ENCODE measurements at places on chromosomes 5 and 9. TPM values are rescaled to one million over a fixed set of nuclear protein-coding genes. Genes with fewer than 3 reads are reported as not detected.

GRCh38 chr9:14179449-14179848, 134.5 kb downstream of the NFIB start:
- H3K27ac ChIP-seq, result no peak overlapping the region
- no peak overlapping the region for H3K4me3 ChIP-seq
- no peaks in the 10 kb centered on the region for H3K27me3 ChIP-seq
- no peak for DNase-seq
- no peaks in the 10 kb centered on the region for H3K4me1 ChIP-seq
- H3K36me3 ChIP-seq, result no peaks in the 10 kb centered on the region

DNA sequence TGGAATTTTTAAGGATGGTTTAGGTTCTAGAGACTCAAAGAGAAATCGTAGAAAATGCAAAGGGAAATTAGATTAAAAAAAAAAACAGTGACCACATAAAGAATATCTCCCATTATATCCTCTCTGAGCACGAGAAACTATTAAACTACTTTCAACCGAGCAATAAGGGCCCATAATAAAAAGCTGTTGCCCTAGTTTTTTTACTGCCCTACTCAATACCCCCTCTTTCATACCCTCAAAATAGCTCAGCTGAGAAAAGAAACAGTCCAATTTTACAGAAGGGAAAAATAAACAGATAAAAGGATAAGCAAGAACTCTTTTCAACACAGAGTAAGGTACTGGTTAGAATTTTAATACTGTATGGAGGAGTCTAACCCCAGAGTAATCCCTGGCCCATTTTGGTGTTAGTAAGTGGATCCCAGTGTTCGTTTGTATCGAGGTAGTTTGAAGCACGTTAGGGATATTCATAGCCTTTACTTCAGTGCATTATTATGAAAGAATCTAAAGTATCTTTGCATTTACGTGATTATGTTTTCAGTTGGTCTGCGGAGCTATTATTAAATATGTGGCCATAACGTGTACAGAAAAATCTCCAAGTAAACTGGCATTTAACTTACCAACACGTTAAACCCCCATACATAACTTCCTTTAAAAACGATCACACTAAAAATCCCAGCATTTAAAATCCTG, 980 bp upstream of the RHOBTB3 start:
- peaks cover 10% of the 10 kb centered on the region for H3K4me1 ChIP-seq
- peak overlapping the region; percentile 59 for H3K4me3 ChIP-seq
- no peak for DNase-seq
- H3K27me3 ChIP-seq, result peaks cover 2% of the 10 kb centered on the region

ZNF462 gene
- 2.0 TPM for polyA plus RNA-seq

GRCh38 chr5:55160493-55161209, 680 bp downstream of the GPX8 start:
- peaks cover 2% of the 10 kb centered on the region for H3K27me3 ChIP-seq
- no peak for DNase-seq
- no peak overlapping the region for H3K27ac ChIP-seq
- H3K4me1 ChIP-seq, result no peaks in the 10 kb centered on the region
- no peak overlapping the region for H3K4me3 ChIP-seq
- no peaks in the 10 kb centered on the region for H3K36me3 ChIP-seq

GRCh38 chr5:160506006-160507004, 84.7 kb downstream of the PTTG1 start:
- DNase-seq, result peak; percentile 38
- no peak overlapping the region for H3K4me3 ChIP-seq
- no peaks in the 10 kb centered on the region for H3K36me3 ChIP-seq
- no peaks in the 10 kb centered on the region for H3K27me3 ChIP-seq
- H3K27ac ChIP-seq, result no peak overlapping the region

GLRX gene
- 119 TPM for polyA plus RNA-seq

DNA sequence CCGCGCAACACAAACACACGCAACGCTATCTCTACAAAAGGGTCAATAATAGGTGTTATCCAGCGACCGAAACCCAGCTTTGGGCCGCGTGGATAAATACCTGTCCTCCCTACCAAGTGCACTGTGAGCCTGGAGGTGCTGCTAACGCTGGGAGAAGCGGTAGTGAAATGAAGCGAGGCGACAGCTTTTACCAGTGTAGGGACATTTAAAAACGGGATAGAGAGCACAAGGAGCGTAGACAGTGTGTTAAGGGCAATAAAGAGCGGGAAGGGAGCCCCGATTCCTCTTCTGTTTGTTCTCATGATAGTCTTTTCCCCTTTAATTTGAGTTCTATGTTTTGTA, 421 bp upstream of the DEPDC1B start:
- DNase-seq, result peak; percentile 26
- H3K27me3 ChIP-seq, result peaks cover 2% of the 10 kb centered on the region
- peaks cover 9% of the 10 kb centered on the region for H3K4me1 ChIP-seq
- peak overlapping the region; percentile 30 for H3K27ac ChIP-seq

GRCh38 chr5:151592855-151593408, 1.8 kb upstream of the FAT2 start:
- no peaks in the 10 kb centered on the region for H3K27me3 ChIP-seq
- H3K4me1 ChIP-seq, result no peaks in the 10 kb centered on the region
- H3K27ac ChIP-seq, result no peak overlapping the region
- no peak overlapping the region for H3K4me3 ChIP-seq
- H3K36me3 ChIP-seq, result no peaks in the 10 kb centered on the region

PRUNE2 gene
- polyA plus RNA-seq, result 2.0 TPM

LCN9 gene
- polyA plus RNA-seq, result not detected

DNA sequence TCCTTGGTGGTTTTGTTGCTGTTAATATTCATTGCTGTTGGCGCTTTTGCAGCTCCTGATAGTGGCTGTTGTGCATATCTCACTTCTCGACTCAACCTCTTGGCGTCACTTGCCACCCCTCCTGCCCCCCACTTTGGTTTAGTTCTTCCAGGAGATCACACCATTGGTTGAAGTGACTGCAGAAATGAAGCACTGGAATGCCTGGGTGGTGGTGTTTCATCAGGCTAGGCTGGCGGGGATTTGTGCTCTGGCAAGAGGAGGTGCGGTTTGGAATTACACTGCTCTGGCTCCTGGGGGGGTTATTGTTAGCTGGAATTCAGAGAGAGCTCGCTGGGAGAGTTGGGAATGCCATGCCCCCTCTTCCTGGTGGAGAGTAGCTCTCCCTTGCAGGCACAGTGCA, 11.5 kb downstream of the PRRC2B start:
- H3K27me3 ChIP-seq, result no peaks in the 10 kb centered on the region
- DNase-seq, result no peak
- H3K4me1 ChIP-seq, result peaks cover 81% of the 10 kb centered on the region

SPAG8 gene
- 3.4 TPM for polyA plus RNA-seq

GRCh38 chr5:115683081-115683480, 57.2 kb upstream of the TMED7 start:
- DNase-seq, result no peak
- H3K36me3 ChIP-seq, result no peaks in the 10 kb centered on the region
- H3K27me3 ChIP-seq, result no peaks in the 10 kb centered on the region
- H3K4me1 ChIP-seq, result no peaks in the 10 kb centered on the region
- H3K4me3 ChIP-seq, result no peak overlapping the region

GRCh38 chr5:159409801-159410200, 79.5 kb upstream of the IL12B start:
- H3K36me3 ChIP-seq, result no peaks in the 10 kb centered on the region
- peaks cover 4% of the 10 kb centered on the region for H3K4me1 ChIP-seq
- H3K27me3 ChIP-seq, result no peaks in the 10 kb centered on the region

DNA sequence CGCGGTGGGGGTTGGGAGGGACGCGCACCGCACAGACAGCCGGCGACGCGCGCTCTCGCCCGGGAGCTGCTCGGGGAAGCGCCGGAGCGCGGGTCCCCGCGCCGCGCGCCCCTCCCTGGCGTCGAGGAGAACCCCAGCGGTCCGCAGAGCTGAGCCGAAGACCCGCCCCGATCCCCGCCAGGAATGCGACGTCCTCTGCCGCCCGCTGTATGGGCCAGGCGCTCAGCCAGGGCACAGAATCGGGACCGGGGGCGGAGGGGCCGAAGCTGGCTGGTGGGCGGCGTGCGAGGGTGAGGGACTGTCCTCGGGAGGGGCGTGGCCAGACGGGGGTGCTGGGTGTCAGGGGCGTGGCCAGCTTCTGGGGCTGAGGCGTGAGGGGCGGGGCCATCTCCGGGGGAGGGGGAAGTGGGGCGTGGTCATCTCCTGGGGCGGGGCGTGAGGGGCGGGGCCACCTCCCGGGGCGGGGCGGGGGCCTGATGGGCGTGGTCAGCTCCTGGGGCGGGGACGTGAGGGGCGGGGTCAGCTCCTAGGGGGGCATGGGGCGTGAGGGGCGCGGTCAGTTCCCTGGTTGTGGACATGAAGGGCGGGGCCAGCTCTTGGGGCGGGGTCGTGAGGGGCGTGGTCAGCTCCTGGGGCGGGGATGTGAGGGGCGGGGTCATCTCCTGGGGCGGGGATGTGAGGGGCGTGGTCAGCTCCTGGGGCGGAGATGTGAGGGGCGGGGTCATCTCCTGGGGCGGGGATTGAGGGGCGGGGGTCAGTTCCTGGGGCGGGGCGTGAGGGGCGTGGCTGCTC, 965 bp downstream of the PTGDS start:
- DNase-seq, result no peak
- H3K4me1 ChIP-seq, result peaks cover 3% of the 10 kb centered on the region
- no peaks in the 10 kb centered on the region for H3K36me3 ChIP-seq
- H3K27ac ChIP-seq, result no peak overlapping the region
- peak overlapping the region; percentile 40 for H3K4me3 ChIP-seq

DNA sequence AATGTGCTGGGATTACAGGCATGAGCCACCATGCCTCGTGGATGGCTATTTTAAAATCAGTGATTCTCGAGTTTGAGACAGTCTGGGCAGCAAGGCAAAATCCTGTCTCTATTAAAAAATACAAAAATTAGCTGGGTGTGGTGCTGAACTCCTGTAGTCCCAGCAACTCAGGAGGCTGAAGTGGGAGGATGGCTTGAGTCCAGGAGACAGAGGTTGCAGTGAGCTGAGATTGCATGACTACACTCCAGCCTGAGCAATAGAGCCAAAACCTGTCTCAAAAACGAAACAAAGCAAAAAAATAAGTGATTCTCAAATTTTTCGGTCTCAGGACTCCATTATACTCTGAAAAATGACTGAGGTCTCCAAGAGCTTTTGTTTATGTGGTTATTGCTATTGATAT, 47.9 kb upstream of the HSPA9 start:
- H3K27ac ChIP-seq, result no peak overlapping the region
- no peak for DNase-seq
- no peak overlapping the region for H3K4me3 ChIP-seq
- no peaks in the 10 kb centered on the region for H3K4me1 ChIP-seq

SMIM27 gene
- 28.5 TPM for polyA plus RNA-seq

DNA sequence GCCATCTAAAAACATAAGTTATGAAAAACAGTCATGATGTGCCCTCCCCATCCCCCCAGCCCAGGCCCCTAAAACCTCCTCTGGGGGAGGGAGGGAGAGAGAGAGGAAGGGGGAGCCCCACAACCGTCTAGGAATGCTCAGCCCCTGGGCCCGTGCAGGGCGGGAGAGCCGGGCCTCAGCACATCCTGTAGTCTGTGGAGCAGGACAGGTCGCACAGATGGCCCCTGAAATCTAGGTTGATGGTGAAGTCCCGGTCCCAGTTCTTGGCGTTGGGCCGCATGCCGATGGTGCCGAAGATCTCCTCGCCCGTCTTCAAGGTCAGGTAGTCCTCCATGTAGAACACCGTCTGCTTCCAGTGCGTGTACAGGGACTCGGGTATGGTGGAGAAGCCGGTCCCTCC, 38.1 kb downstream of the RAB24 start:
- no peaks in the 10 kb centered on the region for H3K4me1 ChIP-seq
- no peaks in the 10 kb centered on the region for H3K27me3 ChIP-seq
- peaks cover 40% of the 10 kb centered on the region for H3K36me3 ChIP-seq
- no peak overlapping the region for H3K4me3 ChIP-seq

DNA sequence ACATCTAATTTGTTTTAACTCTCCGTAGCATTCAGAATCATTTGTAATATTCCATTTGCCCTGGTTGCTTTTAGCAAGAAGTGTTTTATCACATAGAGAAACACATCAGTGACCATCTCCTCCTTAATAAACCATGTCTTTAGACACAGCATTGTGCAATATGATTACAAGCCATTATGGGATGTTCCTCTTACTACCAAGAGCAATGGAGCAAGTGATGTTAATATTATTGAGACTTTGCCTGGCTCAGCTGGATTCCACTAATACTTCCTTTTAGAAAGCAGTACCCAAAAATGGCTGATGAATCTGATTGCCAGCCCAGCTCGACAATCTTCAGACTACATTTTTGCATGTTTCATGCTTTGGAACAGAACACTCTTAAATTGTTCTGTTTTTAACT, 364.2 kb downstream of the OSTF1 start:
- no peaks in the 10 kb centered on the region for H3K27me3 ChIP-seq
- H3K27ac ChIP-seq, result no peak overlapping the region
- DNase-seq, result no peak
- H3K36me3 ChIP-seq, result no peaks in the 10 kb centered on the region
- no peaks in the 10 kb centered on the region for H3K4me1 ChIP-seq

MEIKIN gene
- polyA plus RNA-seq, result 0.09 TPM

GRCh38 chr9:36632892-36633291, 60.2 kb downstream of the MELK start:
- no peak overlapping the region for H3K4me3 ChIP-seq
- no peak overlapping the region for H3K27ac ChIP-seq
- no peaks in the 10 kb centered on the region for H3K4me1 ChIP-seq
- H3K36me3 ChIP-seq, result peaks cover 13% of the 10 kb centered on the region

DNA sequence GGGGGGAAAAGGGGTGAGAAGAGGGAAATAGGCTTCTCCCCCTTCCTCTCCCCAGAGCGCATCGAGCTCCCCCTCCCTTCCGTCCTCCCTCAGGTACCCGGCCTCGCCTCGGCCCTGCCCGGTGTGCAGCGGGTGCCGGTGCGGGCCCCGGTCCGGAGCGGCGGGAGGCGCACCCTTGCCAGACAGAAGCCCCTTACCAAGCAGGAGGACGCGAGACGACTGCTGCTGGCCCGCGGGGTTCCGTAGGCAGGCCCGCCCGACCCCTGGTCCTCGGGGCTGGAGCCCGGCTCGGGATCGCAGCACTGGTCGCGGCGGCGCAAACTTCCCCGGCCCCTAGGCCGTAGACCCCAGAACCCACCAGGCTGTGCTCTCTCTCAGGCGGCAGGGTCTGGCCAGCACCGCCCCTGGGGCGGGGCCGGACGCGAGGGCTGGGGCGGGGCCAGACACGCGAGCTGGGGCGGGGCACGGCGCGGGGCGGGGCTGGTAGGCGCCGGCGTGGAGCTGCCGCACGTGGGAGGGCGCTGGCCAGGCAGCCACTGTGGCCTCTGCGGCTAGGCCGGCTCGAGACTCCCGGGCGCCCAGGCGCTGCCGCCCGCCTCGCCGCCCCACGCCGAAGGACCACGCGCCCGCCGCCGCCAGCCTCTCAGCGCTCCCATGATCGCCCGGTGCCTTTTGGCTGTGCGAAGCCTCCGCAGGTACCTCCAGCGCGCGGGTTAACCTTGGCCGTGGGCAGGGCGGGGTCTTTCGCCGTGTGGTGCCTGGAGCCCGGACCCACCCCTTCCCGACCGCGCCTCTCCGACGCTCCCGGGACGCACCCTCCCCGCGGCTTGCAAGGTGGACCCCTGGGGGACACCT, at the start of the genes NLN and SGTB:
NLN (plus strand) TSS at position 486 of the 855 bp plus-strand sequence; CDS start at position 655, 169 bp downstream.
SGTB (minus strand) TSS at position 390 of the 855 bp plus-strand sequence. CDS start 1,302 bp downstream, outside the sequence.
- H3K27ac ChIP-seq, result peak within 1 kb of the TSS; percentile 21
- H3K27me3 ChIP-seq, result peaks cover 10% of the 10 kb centered on the region
- H3K4me3 ChIP-seq, result peak within 1 kb of the TSS; percentile 73

Data from thymus (tissue), 14 donors.